ENCODE measurements at places on chromosomes 5 and 9.

DNA sequence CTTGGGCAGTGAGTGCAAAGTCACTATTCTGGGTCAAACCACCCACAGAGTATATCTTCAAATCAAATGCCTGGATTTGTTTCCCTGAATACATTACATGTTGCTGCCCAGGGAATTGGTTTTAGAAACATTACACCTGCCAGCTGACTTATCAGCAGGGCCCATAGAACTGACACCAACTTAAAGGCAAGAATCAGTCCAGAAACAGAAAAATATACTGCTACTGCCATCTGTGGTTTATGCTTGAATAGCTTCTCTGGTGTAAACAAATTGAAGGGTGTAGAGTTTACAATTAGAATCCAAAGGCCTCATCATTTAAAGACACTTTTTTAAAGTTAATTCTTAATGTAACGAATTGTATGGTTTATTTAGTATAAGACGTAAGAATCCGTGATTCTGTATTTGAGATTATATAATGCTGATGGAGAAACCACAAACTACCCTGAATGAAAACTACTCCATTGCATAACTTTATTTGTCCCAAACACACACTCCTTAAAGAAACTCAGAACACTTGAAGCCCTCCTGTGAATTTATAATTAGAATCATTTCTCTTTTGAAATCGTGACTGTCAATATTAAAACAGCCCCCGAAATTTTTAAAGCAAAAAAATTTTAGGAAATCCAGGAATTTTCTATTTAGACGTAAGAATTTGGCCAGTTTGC, 6.2 kb downstream of the NR6A1 start:
- no peak for ATAC-seq

- ATAC-seq, result no peak
These were observed 95.3 kb downstream of the PRELID2 start for GRCh38 chr5:145739843-145740242.

GRCh38 chr5:180170106-180170809, 38.8 kb downstream of the RASGEF1C start:
- ATAC-seq, result no peak

GRCh38 chr5:61831736-61832135, 474.3 kb upstream of the KIF2A start:
- ATAC-seq, result no peak

DNA sequence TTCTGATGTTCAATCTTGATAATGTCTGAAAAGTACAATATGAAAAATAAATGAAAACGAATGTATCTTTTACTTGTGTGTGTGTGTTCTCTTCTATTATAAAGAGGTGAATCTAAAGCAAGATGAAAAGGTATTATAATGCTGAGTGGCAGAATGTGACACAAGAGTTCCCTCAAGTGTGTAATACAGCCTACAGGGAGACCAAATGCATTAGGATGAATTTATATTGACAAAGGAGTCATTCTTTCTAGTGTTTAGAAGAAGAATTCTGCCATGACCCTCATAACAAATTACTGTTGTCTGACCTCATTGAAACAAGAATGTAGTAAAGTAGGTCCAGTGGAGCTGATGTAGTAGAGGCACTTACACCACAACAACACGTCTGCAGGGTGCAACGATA, 1119.0 kb upstream of the CDH10 start:
- no peak for ATAC-seq

DNA sequence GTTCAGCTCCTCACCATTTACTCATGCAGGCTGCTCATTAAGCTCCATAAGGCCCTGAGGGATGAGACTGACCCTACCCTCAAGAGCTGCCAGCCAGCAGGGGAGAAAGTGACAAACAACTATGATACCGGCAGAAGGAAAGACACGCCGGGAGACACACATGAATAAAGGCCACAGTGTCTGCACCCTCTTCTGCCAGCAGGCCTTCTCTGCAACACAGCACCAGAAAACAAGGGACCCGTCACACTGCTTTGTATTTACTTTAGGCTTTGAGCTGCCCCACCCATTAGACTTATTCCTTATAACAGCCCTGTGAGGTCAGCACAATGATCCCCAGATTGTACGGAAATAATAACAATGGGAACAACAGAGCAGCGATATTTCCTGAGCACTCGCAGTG, 7.2 kb downstream of the GABBR2 start:
- ATAC-seq, result peak; percentile 77

GRCh38 chr5:175590471-175590881, 67.4 kb upstream of the HRH2 start:
- ATAC-seq, result peak; percentile 52

DNA sequence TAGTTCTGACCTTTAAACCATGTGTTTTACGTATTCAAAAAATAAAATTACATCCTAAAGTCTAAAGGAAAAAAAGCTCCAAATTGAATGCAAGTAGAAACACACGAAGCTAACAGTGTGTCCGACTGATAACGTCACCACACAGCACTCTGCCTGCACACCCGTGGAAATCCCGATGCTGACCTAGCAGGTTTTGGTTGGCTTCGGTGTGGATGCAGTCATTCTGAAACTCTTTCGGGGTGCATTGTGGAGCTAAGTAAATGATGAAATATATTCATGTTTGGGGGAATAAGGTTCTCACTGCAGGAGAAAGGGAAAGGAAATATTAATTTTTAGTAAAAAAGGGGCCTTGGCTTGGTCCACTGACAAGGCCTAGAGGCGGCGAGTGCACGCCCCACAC, 2.0 kb downstream of the RASGEF1C start:
- no peak for ATAC-seq

DNA sequence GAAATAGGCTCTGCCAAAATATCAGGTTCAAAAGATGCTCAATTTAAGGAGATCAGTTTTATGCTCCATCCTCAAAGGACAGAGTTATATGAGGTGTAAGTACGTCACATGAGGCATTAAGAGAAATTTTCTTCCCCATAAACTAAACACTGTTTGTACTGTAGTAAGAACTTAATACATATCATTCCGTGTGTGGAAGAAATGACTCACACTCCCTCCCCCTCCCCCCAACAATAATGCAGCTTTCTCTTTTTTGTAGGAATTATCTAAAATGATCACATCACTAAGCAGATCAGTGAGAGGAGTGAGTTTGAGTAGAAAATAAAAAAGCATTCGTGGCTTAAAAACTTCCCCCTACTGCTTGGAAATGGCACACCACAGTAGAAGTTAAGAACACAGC, 2.2 kb downstream of the CDH12 start:
- ATAC-seq, result no peak

- ATAC-seq, result no peak
These were observed 33.4 kb upstream of the SMIM32 start for GRCh38 chr5:136226401-136226800.

DNA sequence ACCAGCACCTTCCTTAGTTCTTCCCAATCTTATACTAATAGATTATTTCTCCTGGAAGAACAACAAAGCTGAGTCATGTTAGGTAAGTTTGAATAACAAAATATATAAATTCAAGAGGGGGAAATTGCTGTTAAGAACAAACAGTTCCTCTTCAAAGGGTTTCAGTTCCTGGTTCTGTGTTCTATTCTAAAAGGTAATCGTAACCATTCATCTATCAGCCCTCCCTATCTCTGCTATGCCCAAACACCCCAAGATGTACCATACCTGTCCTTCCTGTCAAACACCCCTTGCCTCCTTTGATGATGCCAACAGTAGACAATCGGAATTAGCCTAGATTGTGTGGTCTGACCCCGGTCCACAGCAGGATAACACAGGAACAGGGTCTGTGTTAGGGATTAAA, 4.2 kb upstream of the RNF180 start:
- no peak for ATAC-seq

GRCh38 chr5:17232405-17232804, 15.0 kb downstream of the BASP1 start:
- no peak for ATAC-seq

- no peak for ATAC-seq
These were observed 59.5 kb downstream of the RORB start for GRCh38 chr9:74556685-74557084.

- ATAC-seq, result no peak
These were observed 339.3 kb upstream of the SLC30A5 start for GRCh38 chr5:68754536-68754935.

DNA sequence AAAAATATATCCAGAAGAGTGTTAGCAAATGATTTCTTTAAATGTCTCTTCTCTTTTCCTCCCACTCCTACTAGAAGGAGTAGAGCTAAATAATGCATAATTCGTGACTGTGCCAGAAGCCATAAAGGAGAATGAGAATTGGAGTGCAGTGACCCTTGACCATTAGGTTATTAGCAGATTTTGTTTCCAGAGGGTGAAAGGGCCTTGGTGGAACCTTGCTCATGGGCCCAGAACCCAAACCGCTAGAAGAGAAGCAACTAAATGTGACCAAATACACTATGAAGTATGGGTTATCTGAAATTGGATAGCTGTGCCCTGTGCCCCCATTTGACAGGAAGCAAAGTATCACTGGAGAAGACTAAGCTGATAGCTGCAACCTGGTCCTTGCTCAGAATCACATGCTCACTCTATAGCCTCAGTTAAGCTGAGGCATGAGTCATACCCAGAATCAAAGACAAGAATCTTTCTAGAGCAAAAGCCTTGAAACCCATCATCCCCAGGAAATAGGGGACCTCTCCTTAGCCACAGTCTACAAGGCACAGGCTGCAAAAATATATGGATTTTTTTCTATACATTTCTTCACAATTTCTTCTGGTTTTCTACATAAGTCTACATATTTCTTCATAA, 36.3 kb downstream of the CAPSL start:
- peak; percentile 15 for ATAC-seq

DNA sequence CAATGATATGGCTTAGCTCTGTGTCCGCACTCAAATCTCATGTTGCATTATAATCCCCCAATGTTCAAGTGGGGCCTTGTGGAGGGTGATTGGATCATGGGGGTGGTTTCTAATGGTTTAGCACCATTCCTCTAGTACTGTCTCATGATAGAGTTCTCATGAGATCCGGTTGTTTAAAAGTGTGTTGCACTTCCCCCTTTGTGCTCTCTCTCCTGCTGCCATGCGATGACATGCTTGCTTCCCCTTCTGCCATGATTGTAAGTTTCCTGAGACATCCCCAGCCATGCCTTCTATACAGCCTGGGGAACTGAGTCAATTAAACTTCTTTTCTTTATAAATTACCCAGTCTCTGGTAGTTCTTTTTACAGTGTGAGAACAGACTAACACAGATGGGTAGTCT, 427.1 kb downstream of the CHSY3 start:
- ATAC-seq, result no peak

- ATAC-seq, result no peak
These were observed 175.8 kb downstream of the TSSK1B start for GRCh38 chr5:113259034-113259433.

DNA sequence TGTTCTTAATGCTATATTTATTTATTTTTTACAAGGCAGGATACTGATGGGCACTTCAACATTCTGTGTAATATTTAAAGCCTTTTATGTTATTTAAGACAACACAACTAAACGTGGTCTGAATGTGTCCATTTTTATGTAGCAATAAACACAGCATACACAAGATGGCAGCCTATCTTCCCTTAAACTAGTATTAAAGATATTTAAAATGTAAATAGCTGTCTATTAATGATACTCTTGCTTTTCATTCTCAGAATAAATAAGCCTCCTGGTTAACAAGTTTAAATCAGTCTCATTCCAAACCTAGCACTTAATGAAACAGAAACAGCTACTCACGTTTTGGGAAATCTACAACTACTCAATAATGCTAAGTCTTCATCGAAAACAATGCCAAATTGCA, 315.7 kb downstream of the MCTP1 start:
- no peak for ATAC-seq

GRCh38 chr9:88817628-88818027, 173.6 kb upstream of the S1PR3 start:
- ATAC-seq, result no peak

DNA sequence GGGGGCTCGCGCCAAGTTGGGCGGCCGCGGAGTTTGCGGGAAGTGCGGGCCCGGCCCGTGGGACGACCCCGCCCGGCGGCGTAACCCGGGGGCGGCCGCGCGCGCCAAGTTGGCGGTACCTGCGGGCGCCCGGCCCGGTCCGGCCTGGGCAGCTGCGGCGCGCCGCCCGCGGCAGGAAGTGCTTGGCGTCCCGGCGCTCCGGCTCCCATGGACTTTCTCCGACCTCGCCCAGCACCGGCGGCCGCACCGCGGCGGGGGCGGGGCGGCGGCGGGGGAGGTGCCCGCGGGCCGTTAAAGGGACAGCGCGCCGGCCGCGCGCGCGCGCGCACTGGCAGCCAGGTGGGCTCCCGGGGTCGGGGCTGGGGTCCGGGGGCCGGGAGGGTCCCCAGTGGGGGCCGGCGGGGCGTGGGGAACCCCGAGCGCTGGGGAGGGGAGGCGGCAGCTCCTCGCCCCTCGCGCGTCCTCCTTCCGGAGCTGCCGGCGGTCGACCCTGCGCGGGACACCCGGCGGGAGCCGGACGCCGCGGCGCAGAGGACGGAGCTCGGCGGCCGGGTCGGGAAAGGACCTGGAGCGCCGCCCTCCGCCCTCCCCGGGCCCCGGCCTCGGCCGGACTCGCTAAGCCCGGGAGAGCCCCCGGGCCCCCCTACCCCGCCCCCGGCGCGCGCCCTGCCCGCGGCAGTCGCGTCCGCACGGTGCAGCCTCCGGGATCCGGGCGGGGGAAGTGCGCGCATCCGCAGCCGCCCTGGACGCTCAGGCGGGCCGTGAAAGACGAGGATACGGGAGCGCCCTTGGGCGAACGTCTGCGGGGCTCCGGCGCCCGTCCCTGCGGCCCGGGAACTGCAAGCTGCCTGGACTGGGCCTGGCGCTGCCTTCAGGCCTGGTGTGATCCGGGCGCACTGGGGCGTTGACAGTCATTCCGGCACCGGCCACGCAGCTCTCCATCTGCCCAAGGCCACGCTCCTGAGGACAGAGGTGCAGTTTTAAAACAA, at the start of gene NACC2:
NACC2 (minus strand) TSS at position 220 of the 989 bp plus-strand sequence. CDS start 44,768 bp downstream, outside the sequence.
- peak; percentile 52 for ATAC-seq

GRCh38 chr5:62645223-62645622, 66.6 kb downstream of the LRRC70 start:
- no peak for ATAC-seq

DNA sequence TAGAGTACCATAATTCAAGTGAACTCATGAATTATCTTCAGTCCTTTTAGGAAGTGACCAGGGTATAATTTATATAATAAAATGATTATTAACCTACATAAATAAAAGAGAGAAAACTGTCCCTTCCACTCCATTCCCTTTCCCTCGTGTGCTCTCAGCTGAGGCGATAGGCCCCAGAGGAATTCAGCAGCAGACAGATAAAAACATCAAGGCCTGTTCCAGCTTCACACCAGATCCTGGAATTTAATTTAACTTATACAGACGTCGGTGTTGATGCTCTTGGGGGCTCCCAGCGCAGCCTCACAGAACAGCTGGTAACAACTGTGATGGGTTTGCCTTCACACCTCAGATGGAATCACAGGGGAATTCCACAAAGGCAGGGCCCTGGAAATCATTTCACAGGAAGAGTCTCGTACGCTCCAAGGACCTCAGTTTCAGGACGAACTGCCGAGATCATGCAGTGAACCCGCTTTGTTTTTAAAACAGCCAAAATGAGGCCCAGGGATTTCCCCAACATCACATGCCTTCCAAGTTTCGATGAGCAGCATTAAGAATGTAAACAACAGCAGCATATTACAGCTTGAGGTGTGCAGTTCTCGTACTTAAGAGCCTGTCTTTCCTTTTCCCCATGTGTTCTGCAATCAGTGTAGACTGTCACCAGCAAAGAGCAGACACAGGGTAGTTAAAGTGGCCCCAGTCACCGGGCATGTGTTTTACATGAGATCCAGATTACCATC, 73.6 kb upstream of the ALDH1B1 start:
- peak; percentile 52 for ATAC-seq

- ATAC-seq, result peak; percentile 43
These were observed 10.3 kb upstream of the GPSM1 start for GRCh38 chr9:136316896-136317676.

GRCh38 chr5:93163010-93163663, 417.9 kb downstream of the NR2F1-AS1 start:
- ATAC-seq, result no peak

Data from esophagus mucosa (tissue), 1 donor.